NCI-H524 (cell line): ENCODE measurements at places on chromosomes 13 and 19.

DNA sequence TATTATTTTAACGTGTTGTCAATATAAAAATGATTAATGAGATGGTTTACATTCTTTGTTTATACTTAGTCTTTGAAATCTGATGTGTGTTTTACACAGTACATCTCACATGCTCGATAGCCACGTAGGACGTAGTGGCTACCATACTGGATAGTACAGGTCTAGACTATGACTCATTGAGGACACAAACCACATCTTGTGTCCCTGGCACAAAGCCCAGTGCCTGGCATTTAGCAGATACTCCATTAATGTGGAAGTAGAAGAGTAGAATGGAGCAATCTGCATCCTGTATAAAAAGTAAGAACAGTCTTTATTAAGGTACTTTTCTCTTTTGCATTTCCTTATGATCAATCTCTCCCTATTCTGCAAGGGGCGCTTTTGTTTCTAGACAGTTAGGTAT, 49.0 kb upstream of the FRY start:
- DNase-seq, result no peak

- peak; percentile 27 for DNase-seq
These were observed 22.5 kb downstream of the C13orf46 start for GRCh38 chr13:113951246-113951999.

DNA sequence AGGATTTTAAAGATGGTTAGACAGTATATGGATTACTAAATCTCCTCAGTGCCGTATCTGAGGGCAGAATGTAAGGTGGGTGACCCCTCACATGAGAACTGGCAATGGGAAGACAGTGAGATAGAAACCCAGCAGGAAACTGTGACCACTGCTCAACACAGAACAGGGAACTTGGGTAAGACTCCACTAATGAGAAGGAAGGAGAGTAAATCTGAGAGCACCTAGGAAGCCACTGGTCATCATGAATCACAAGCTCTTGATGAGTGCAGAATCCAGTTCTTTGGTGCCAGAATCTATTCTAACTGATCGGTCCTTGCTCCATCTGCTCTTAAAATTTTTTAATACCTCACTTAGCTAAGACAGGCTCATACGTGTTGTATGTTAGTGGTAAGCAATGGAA, 261.8 kb downstream of the KLF12 start:
- no peak for DNase-seq

- no peak for DNase-seq
These were observed 109.9 kb downstream of the RXFP2 start for GRCh38 chr13:31849206-31849605.

GRCh38 chr13:23871616-23872220, 17.5 kb downstream of the MIPEP start:
- peak; percentile 43 for DNase-seq

DNA sequence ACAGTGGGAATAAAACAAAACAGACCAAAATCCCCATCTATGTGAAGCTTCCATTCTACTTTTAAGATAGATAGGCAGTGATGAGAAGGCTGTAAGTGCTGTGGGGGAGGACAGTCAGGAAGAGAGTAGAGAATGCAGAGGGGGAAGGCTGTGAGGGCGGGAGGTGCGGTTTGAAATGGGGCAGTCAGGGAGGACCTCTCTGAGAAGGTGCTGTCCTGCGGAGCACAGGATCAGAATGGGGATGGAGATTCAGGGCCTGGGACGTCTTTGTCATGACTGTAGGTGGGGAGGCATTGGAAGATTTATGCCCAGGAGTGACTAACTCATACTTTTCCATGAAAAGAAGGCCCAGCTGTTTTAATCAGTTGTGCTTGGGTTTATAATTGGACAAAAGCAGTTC, 3.9 kb upstream of the GPR183 start:
- DNase-seq, result no peak

DNA sequence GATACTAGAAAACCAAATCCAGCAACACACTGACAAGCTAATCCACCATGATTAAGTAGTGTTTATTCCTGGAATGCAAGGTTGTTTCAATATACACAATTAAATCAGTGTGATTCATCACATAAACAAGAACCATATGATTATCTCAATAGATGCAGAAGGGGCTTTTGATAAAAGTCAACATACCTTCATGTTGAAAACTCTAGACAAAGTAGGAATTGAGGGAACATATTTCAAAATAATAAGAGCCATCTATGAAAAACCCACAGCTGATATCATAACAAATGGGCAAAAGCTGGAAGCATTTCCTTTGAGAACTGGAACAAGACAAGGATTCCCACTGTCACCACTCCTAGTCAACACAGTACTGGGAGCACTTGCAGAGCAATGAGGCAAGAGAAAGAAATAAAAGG, 213.6 kb upstream of the CSNK1A1L start:
- DNase-seq, result no peak

GRCh38 chr13:91167706-91168385, 179.6 kb upstream of the MIR17HG start:
- no peak for DNase-seq

DNA sequence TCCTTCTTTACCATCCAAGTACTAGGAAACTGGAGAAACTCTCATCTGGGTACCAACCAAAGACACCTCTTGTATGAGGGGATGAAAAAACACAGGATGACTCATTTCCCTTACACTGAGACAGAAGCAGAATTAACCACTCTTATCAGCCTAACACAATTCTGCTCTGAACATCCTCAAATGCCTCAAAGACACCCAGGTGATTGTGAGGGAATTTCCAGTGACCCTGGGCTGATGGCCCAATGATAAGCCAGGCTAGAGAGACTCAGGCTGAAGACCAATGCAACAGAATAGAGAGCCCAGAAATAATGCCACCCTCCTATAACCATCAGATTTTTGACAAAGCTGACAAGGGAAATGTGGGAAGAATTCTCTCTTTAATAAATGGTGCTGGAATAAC, 7.0 kb downstream of the ZNF737 start:
- no peak for DNase-seq

DNA sequence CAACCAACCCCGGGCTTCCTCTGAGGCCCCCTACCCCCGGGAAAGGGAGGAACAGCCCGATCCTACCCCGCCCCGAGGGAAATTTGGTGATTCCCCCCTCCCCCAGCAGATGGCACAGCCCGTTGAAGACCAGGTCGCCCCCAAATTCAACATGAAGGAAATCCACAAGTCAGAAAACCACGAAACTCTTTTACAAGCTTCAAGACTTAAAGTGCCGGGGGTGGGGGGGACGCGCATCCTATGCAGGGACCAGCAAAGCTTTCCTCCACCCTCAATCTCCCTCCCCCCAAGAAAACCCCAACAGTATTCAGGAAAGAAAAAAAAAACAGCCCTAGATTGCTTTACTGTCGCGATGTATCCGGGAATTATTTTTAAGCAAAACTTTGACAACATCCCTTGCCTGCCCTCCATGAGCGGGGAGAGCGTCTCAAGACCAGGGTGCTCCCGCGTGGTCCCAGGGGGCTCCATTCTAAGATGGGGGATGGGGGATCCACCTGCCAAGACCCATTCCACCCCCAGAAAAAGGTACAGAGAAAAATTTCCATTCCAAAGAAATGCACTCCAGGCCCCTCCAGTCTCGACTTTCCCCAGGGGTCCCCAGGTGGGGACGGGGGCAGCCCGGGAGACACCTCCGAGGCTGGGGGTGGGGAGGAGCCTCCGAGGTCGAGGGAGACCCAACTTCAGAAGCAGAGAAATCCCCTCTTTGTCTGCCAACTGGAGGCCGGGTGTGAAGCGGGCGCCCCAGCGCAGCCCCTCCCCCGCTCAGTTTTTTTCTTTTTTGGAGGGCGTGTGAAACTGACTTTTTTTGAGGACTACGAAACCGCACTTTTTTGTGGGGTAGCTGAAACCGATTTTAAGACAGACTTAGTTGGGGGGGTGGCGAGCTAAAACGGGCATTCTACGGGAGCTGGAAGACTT, 1.5 kb downstream of the TCF3 start:
- DNase-seq, result no peak

DNA sequence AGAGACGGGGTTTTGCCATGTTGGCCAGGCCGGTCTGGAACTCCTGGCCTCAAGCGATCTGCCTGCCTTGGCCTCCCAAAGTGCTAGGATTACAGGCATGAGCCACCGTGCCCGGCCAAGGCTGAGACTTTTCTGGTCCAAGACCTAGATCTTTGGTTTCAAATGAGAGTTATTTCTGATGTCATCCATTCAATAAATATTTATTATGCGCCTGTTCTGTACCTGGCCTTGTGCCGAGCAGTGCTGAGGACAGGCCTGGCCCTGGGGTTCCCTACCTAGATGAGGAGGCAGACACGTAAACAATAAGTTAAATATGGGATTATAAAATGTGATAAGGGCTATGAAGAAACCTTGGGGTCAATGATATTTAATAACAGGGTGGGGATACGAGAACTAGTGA, 4.5 kb downstream of the RELB start:
- no peak for DNase-seq

DNA sequence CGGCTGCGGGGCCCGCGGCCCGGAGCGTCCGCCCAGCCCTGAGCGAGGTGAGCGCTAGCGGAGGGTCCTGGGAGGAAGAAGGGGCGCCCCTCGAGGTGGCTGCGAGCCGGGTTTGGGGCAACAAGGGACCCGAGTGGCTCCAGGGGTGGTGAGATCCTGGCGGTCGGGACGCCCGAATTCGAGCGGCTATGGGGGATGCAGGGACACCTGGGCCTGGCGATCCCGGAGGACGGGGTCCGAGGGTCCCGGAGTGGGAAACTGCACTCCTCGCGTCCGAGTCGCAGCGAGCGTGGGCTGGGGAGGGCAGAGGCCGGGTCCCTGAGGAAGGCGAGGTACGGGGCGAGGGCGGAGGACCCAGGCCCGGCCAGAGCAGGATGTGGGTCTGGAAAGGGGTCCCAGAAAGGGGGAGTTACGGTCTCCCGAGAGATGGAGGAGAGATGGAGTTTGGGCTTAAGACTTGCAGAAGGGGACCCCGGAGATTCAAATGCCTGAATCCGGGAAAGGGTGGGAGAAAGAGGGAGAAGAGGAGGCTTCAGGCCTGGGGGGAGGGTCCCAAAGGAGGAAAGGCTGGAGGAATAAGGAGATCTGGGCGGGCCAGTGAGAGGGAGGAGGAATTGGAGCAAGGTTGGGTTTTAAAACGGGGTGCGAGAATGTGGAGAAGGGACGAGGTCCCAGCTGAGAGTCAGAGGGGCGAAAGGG, 542 bp downstream of the CACNG7 start:
- DNase-seq, result no peak

DNA sequence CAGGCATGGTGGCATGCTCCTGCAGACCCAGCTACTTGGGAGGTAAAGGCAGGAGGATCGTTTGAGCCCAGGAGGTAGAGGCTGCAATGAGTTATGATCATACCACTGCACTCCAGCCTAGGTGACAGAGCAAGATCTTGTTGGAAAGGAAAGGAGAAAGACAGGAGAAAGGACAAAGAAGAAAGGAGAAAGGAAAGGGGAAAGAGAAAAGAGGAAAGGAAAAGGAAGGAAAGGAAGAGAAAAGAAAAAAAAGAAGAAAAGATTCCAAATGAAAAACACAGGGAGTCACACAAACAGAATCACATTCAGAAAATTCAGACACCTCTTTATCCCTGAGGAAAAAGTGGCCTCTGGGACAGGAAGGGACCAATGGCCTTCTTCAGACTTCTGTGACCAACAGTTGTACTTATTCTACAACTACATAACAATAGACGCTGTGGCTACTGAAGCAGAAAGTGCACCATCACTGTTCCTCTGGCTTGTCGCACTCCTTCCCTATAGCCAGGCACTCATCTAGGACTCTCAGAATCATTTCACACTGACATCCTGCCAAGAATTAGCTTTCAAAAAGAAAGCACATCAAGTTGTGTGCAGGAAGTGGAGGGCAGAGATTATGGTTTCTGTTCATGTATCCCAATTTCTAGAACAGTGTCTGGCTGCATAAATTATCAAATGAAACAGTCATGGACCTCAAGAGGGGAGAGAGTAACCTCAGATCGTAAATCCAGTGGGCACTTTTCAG, 5.9 kb downstream of the MTMR6 start:
- no peak for DNase-seq

GRCh38 chr19:9865732-9866501, 30.8 kb downstream of the PIN1 start:
- DNase-seq, result no peak

GRCh38 chr19:6423499-6424194, 964 bp downstream of the KHSRP start:
- no peak for DNase-seq

GRCh38 chr19:54708781-54709180, 15.5 kb upstream of the KIR3DL3 start:
- no peak for DNase-seq

DNA sequence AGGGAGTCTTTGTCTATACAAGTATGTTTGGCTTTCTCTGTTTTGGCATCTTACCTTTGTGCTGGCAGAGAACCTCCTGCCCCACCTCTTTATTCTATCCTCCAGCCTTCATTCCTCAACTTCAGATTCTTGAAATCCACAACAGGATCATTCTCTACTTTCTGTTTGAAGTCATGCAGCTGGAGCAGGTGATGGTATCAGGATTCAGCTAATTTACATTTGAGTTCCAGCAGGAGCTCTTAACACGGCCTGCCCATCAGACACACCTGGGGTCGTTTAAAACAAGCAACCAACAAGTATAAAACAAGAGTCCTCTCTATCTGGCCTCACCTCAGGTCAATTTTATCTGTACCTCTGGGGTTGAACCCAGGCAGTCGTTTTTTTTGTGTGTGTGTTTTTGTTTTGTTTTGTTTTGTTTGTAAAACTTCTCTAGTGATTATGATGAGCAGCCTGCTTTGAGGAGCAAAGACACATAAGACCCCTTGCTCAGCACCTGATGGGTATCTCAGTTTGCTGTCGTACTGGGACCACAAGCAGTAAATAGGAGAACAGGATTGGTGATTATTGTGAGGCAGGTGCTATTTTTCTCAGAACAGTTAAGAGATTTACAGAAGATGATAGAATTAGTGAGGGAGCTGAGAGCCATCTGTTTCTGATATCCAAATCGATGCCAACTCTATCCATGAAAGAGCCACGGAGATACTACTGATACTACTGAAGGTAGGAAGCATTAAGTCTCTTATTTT, 78.4 kb downstream of the GPC6 start:
- peak; percentile 84 for DNase-seq

GRCh38 chr13:71814806-71815360, 52.1 kb downstream of the DACH1 start:
- peak; percentile 87 for DNase-seq

- DNase-seq, result no peak
These were observed 17.9 kb downstream of the FBN3 start for GRCh38 chr19:8131517-8131916.

DNA sequence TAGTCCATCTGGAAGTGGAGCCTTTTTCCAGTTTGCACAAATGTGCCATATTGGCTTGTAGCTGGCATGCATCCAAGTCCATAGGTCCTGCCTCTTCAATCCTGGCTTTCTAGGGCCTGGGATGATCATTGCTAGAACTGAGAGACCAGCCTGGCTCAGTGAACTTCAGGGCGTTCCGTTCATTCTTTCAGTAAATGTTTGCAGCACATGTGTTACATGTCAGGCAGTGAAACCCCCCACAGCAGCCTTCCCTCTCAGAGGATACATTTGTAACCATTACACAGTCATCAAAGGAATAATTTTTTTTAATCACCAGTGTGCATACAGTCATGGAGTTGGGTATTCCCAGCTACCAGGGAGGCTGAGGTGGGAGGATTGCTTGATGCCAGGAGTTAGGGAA, 9.7 kb downstream of the FUT2 start:
- no peak for DNase-seq

GRCh38 chr19:29694669-29695627, 20.1 kb downstream of the C19orf12 start:
- peak; percentile 74 for DNase-seq

GRCh38 chr19:47508721-47509120, 6.1 kb downstream of the NAPA start:
- DNase-seq, result no peak

GRCh38 chr13:50428183-50428877, 413.1 kb downstream of the KCNRG start:
- DNase-seq, result no peak

- DNase-seq, result peak; percentile 36
These were observed at the start of gene ISYNA1 for GRCh38 chr19:18437491-18438330. Gene ISYNA1 (minus strand): TSS chr19:18438133. CDS start chr19:18437979, 154 bp downstream.

GRCh38 chr19:14959263-14959662, 18.0 kb downstream of the OR7C2 start:
- DNase-seq, result no peak
